ENCODE measurements at places on chromosomes 4 and X.

DNA sequence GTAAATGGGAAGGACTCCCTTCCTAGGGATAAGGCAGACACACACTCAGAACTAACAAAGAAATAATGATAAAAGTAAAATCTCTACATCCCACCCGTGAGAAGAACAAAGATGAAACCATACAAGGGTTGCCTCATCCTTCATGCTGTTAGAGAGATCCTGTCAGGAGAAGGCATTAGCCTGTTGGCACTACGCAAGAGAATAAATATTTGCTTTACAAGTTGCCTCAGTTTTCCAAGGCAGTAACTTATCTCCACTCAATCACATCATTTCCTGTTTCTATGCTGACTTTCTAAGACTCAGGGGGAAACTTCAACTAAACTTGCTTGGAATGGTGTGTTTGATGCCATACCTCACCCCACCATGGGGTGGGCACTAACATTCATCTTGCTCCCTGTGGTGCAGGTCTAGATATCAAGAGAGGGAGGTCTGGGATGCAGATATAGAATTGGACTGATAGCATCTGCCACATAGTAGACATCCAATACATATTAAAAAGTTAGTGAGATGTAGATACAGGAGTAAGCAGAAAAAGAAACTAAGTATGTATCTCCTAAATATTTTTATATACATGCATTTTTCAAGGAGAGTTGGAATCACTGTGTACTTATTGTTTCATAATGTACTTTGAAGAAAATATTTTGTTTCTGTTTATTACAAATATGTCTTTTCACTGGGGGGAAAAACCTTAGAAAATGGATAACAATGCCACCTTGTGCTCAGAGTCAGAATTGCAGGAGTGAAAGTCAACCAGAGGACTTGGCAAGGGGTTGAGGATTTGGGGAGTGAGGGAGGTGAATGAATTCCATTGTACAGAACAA lies 57.2 kb upstream of the BEX4 start:
- DNase-seq, result peak; percentile 22

DNA sequence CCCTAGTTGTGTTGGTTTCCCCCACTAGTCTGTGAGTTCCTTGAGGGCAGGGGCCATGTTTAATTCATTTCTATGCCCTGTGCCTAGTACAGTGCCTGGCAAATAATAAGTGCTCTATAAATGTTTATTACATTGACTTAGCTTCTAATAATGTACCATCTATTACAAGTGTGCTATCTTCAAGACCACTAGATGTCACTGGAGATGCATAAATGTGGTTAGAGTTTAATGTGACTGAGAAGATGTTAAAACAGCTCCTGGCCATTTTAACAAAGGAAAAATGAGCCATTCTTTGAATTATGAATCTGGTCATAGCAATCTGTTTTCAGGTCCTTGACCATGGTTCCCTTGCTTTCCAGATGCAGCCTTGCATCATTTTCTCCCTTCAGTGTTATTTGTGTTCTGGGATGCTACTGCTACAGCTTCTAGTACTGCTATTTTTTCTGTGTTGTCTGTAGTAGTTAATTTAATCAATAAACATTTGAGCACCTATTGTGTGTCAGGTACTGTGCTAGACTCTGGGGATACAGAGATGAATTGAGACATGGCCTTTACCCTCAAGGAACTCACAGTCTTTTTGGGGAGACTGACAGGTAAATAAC lies 43.2 kb downstream of the SLC9A6 start:
- DNase-seq, result peak; percentile 53

- no peak for DNase-seq
Observed at GRCh38 chr4:116913451-116913850, 171.9 kb downstream of the TRAM1L1 start.

DNA sequence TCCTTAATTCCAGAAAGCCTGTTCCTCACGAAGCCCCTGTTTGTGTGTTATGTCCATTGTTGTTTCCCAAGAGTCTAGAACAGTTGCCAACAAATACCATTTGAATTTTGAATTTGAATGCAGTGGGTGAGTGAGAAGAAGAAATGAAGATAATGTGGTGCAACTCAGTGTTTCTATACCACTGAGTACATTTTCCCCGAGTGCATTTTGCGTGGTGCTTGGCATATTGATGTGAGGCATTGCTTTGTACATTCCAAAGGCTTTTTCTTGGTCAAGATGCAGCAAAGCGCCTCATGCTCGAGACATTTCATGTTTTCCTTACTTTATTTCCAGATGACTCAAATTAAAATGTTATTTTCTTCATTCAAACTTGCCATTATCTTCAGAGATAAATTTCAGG lies 253.1 kb upstream of the RPS6KA3 start:
- DNase-seq, result no peak

DNA sequence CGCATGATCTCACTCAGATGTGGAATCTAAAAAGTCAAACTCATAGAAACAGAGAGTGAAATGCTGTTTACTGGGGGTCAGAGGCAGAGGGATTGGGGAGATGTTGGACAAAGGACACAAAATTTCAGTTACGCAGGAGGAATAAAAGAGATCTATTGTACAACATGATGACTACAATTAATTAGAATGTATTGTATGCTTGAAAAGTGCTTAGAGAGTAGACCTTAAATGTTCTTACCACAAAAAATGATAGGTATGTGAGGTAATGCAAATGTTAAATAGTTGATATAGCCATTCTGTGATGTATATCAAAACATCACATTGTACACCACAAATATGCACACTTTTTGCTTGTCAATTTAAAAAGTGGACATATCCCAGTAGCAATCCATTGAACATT lies 36.1 kb upstream of the PHKA2 start:
- DNase-seq, result no peak

- DNase-seq, result no peak
Observed at GRCh38 chrX:153410373-153410772, 899 bp upstream of the ZFP92 start.

DNA sequence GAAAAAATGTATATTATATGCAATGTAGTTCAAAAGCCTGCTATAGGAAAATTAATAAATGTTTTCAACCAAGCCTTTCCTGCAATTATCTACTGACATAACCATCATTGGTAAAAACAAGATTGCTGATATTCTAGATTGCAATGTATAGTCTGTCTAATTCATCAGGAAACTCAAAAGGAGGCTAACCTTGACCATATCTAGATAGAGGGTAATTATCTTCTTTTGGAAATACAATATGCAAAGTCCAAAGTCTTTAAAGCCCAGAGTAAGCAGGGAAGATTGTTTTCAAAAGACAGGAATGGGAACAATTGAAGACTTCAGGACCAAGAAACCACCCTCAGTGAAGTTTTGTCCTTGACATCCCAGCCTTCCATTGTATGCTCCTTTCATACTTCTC lies 123.1 kb upstream of the GLRA2 start:
- no peak for DNase-seq

GRCh38 chrX:153596981-153597750 lies 1.8 kb downstream of the CCNQ start:
- DNase-seq, result no peak

DNA sequence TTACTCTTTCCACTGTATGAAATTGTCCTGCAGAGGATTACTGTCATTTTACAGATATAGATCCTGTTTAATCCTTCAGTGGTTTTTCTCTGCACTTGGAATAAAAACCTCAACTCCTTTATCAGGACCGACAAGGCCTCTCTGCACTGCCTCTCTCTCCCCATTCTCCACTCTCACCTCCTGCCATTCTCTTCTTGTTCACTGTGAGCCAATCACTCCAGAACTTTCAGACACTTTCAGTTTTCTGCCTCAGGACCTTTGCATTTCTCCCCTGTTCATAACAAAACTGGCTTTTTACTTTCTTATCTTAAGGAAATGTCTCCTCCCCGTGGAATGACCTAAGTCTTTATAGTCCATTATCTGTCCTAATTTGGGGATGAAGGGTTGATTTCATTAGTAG lies 137.3 kb downstream of the ELOVL6 start:
- DNase-seq, result no peak

DNA sequence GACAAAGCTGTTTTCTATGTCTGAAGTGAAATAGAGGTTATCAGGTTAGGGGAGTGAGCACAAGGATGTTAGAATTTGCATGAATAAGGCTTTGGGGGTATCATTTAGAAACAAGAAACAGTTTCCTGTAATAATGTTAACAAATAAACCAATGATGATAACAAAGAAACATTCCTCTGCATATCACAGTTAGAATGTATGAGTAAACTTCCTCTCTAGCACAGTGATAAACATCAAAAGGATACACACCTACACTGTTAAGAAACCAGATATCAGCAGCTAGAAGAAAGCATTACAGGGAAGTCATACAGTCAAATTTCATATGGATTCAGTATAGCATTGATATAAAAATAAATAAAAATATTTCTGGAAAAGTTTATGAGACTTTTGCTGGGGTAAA lies 340.0 kb upstream of the MAGEB16 start:
- DNase-seq, result no peak
